Suprapubic skin (tissue), 4 donors: ENCODE measurements at places on chromosomes 11 and 22.

DNA sequence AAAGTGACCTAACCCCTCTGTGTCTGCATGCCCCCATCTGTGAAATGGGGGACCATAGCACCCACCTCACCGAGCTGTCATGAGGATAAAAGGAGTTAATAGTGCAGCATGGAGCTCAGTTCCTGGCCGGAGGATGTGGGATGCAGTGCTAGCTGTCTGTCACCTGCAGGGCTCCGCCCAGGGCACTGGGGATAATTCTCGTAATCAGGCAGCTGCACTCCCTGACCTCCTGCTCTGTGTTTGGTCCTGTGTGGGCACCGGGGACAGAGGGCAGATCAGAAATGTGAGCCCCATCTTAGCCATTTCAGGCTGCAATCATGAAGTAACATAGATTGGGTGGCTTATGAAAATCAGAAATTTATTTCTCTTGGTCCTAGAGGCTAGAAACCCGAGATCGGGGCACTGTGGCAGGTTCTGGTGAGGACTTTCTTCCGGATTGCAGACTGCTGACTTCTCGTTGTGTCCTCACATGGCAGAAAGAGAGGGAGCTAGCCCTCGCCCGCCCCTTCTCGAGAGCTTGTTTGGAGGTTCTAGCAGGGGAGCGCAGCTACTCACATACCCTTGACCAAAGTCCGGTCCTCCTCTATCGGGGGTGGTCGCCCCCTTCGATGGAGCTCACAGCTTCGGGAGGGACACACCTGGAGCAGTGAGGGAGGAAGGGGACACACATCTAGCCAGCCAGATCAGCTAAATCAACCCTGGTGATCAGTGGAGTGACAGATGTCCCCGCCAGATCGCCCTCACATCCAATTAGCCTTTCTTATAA, 3.2 kb downstream of the KCTD17 start:
- no peak overlapping the region for H3K4me3 ChIP-seq
- no peak for DNase-seq
- H3K36me3 ChIP-seq: peaks cover 37% of the 10 kb centered on the region
- H3K4me1 ChIP-seq: peaks cover 38% of the 10 kb centered on the region

GRCh38 chr22:47106806-47107205, 344.4 kb downstream of the TBC1D22A start:
- H3K27ac ChIP-seq: no peak overlapping the region
- no peaks in the 10 kb centered on the region for H3K4me1 ChIP-seq
- DNase-seq: no peak
- H3K4me3 ChIP-seq: no peak overlapping the region
- peaks cover 6% of the 10 kb centered on the region for H3K36me3 ChIP-seq

DNA sequence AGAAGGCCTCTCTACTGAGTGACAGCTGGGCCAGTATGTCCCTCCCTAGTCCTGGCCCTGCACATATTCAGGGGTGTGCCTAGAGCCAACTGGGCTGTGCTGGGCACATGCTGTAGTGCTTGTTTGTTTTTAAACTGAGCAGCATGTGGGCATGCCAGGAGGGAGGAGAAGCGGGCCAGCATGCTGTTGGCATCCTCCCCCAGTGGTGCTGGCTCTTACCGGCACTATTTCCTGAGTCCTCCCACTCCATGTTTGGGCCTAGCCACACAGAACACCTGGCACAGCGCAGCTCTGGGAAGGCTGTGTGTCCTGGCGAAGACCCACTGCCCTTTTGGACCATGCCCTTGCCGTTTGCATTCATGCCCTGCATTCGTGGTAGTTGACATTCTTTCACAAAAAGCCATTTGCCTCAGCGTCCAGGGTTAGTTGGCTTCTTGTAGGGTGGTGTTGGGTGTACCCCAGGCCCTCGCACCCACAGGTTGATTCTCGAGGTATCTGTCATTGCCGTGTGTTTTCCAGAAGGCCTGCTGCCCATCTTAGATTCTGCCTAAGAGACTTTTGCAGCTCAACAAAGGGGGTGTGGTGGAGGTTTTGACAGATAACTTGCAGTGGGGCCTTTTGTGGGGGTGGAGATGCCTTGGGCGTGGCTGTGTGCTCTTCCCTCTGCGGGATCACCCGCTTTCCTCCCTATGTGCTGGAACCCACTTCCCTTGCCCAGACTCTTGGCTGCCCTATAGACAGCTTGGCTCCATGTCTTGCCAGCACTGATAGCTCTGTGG, 13.6 kb downstream of the DGCR8 start:
- no peak for DNase-seq
- no peak overlapping the region for H3K27ac ChIP-seq
- no peaks in the 10 kb centered on the region for H3K27me3 ChIP-seq
- H3K36me3 ChIP-seq: peaks cover 98% of the 10 kb centered on the region
- no peaks in the 10 kb centered on the region for H3K4me1 ChIP-seq
- H3K4me3 ChIP-seq: no peak overlapping the region

GRCh38 chr11:113796663-113797259, 17.2 kb downstream of the CLDN25 start:
- DNase-seq: no peak
- H3K4me3 ChIP-seq: no peak overlapping the region
- H3K27me3 ChIP-seq: no peaks in the 10 kb centered on the region

DNA sequence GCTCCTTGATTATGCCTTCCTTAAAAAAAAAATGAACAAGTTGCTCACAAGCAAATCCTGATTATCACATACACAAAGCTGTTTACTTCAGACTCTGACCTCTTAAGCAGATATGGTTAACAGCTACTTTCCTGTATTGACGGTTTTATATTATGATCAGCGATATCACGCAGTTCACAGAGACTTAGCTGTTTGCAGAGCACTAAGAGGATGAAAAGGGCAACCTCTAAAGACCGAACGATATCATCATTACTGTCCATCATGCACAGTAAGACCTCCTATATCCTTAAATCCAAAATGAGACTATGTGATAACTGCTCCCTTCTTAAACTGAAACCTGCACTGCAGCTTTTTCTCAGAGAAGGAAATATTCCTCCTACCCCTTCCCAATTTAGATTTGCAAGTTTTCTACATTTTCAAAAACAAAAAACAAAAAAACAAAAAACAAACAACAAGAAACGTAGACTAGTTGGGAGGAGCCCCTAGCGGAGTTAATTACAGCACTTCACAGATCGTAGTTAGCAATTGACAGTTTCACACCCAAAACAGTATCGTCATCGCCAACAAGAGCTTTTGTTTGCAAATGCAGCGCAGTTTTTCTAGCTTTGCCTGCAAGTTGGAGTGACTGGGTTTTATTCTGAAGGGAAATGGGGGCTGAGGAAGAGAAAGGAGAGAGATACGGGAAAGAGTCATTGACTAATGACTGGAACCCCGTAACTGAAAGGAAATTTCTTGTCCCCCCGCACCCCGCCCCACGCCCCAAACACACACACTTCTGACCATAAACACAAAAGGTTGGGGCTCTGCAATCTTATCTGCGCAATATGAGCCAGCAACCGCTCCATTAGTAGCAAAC, 1.2 kb downstream of the DDX6 start:
- H3K36me3 ChIP-seq: peaks cover 6% of the 10 kb centered on the region
- peaks cover 63% of the 10 kb centered on the region for H3K4me1 ChIP-seq
- H3K27ac ChIP-seq: peak overlapping the region; percentile 99
- H3K4me3 ChIP-seq: peak overlapping the region; percentile 80
- no peak for DNase-seq

DNA sequence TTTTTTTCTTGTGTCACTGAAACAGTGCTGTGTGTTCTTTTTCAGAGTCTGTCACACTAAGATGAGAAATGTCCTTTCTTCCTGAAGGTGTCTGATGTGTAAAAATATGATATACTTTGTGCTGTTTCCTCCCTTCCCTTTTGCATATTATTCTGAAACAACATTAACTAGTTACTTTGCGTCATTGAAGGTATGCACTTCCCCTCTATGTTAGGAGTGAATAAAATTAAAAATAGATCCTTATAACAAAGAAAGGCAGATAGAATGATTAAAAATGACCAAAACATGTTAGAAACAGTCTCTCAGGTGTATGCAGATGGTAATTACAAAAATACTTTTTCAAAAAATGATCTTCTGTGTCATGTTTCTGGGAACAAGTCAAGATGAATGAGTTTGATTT, 1.6 kb upstream of the RAB30 start:
- H3K27ac ChIP-seq: peak overlapping the region; percentile 93
- H3K36me3 ChIP-seq: no peaks in the 10 kb centered on the region
- DNase-seq: no peak

DNA sequence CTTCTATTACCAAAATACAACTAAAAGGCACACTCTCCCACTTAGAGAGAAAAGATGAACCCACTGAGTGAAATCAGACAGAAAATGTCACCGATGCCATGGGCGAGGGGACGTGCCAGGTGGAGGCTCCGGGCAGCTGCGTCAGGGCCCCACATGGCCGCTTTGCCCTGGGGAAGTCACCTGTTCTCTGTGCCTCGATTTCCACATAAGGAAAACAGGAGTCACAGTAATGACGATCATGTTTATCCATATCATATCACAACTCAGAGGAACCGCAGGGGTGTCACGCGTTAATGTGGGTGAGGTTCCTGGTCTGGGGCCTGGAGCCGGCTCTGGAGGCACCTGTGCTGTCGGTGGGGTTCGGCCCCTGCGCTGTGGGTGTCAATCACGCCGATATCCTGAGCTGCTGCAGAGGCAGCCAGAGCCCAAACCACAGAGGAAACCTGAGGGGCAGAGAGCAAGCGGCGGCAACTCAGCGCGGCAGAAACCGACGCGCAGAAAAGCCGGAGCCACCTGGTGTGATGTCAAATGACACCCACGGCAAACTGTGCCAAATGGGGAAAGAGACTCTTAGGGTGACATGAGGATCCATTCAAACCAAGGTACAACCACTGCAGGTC, 243.7 kb downstream of the BRD1 start:
- no peaks in the 10 kb centered on the region for H3K4me1 ChIP-seq
- H3K27me3 ChIP-seq: no peaks in the 10 kb centered on the region
- no peaks in the 10 kb centered on the region for H3K36me3 ChIP-seq
- H3K27ac ChIP-seq: no peak overlapping the region
- no peak for DNase-seq
- no peak overlapping the region for H3K4me3 ChIP-seq

- DNase-seq: no peak
- H3K4me1 ChIP-seq: peaks cover 16% of the 10 kb centered on the region
- no peak overlapping the region for H3K4me3 ChIP-seq
- no peaks in the 10 kb centered on the region for H3K27me3 ChIP-seq
- no peaks in the 10 kb centered on the region for H3K36me3 ChIP-seq
- no peak overlapping the region for H3K27ac ChIP-seq
These were observed 37.2 kb downstream of the IGLL1 start for GRCh38 chr22:23542933-23543332.

GRCh38 chr11:28581286-28582242, 473.4 kb downstream of the METTL15 start:
- DNase-seq: no peak
- no peak overlapping the region for H3K4me3 ChIP-seq
- H3K4me1 ChIP-seq: no peaks in the 10 kb centered on the region
- H3K36me3 ChIP-seq: no peaks in the 10 kb centered on the region
- no peaks in the 10 kb centered on the region for H3K27me3 ChIP-seq

DNA sequence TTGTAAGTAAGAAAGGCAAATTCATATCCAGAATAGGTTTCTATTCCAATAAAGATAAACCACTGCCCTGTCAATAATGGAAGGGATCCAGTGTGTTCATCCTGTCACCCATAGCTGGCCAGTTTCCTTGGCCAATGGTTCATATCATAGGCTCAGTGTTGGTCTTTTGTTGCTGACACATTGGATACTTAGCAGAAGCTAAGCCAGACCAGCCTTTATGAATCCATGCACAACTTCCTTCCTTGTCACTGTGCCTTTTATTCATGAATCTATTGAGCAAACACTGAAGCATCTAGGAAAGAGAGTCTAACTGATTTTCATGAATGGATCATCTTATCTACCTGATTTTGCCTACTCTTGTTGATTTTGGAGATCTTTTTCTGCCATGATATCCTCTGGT, 20.0 kb downstream of the OR2AT4 start:
- H3K4me1 ChIP-seq: no peaks in the 10 kb centered on the region
- H3K27ac ChIP-seq: no peak overlapping the region
- no peak overlapping the region for H3K4me3 ChIP-seq
- H3K36me3 ChIP-seq: no peaks in the 10 kb centered on the region

- H3K36me3 ChIP-seq: peaks cover under 1% of the 10 kb centered on the region
- no peaks in the 10 kb centered on the region for H3K27me3 ChIP-seq
- H3K27ac ChIP-seq: no peak overlapping the region
- H3K4me3 ChIP-seq: no peak overlapping the region
These were observed 83.1 kb upstream of the GDPD4 start for GRCh38 chr11:77384571-77384970.

GRCh38 chr11:130549393-130549999, 101.1 kb downstream of the ADAMTS15 start:
- H3K27ac ChIP-seq: no peak overlapping the region
- no peaks in the 10 kb centered on the region for H3K27me3 ChIP-seq
- H3K4me3 ChIP-seq: no peak overlapping the region
- no peak for DNase-seq

DNA sequence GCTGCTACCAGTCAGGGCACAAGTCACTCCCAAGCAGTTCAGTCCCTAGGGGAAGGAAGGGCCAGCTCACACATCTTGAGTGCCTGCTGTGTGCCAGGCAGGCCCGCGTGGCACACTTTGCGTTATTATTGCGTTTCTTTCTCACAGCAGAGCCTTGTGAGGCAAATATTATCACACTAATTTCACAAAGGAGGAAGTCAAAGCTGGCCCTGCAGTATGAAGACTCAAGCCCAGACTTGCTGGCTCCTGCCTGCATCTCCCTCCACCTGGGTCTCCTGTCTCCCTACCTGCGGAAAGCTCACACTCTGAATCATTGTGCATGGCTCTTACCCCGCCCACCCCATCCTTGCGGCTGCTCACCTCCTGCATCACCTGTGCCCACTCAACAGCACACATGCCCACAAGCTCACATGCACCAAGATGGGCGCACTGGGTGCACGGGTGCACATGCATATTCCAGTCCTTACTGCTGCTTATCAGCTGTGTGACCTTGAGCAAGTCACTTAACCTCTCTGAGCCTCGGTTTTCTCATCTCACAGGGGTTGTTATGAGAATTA, 31.7 kb upstream of the P2RY2 start:
- H3K4me3 ChIP-seq: no peak overlapping the region
- no peaks in the 10 kb centered on the region for H3K27me3 ChIP-seq
- H3K36me3 ChIP-seq: no peaks in the 10 kb centered on the region
- peak overlapping the region; percentile 83 for H3K27ac ChIP-seq
- H3K4me1 ChIP-seq: peaks cover 53% of the 10 kb centered on the region

DNA sequence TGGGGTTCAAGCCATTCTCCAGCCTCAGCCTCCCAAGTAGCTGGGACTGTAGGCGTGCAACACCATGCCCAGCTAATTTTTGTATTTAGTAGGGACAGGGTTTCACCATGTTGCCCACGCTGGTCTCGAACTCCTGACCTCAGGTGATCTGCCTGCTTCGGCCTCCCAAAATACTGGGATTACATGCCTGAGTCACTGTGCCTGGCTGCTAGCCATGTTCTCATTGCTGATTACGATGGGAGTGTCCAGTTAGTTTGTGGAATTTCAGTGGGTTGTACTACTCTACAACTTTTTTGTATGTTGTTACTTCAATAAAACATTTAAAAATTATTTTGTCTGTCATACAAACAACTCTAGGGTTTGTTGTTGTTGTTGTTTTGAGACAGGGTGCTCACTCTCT, 4.8 kb upstream of the VPS11 start:
- H3K4me3 ChIP-seq: no peak overlapping the region
- H3K4me1 ChIP-seq: peaks cover 25% of the 10 kb centered on the region
- H3K27ac ChIP-seq: no peak overlapping the region
- H3K27me3 ChIP-seq: no peaks in the 10 kb centered on the region
